ENCODE measurements at places on chromosomes 7 and 10. TPM values are rescaled to one million over a fixed set of nuclear protein-coding genes. Genes with fewer than 3 reads are reported as not detected.

Gene ATP6V0A4
- total RNA-seq = not detected

Gene TMEM273
- total RNA-seq = not detected

GRCh38 chr7:93327006-93327633 is 95.0 kb downstream of the VPS50 start:
- peak; percentile 77 for DNase-seq

DNA sequence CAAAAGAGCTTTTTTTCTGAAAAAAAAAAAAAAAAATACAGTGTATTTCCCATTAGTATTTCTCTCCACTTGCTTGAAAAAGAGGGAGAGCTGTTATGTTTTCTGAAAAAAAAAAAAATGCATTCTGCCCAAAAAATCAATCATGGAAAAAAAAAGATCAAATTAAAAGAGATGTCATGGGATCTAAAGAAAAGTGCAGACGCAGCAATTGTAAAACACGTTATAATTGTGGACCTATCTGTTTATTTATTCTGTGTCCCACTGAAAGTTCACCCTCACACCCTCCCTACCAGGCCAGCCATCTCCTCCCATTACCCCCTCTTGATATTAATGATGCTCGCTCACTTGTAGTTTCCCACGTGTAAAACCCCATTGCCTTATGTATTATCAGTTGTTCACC is 674.0 kb upstream of the C7orf33 start:
- no peak for DNase-seq

DNA sequence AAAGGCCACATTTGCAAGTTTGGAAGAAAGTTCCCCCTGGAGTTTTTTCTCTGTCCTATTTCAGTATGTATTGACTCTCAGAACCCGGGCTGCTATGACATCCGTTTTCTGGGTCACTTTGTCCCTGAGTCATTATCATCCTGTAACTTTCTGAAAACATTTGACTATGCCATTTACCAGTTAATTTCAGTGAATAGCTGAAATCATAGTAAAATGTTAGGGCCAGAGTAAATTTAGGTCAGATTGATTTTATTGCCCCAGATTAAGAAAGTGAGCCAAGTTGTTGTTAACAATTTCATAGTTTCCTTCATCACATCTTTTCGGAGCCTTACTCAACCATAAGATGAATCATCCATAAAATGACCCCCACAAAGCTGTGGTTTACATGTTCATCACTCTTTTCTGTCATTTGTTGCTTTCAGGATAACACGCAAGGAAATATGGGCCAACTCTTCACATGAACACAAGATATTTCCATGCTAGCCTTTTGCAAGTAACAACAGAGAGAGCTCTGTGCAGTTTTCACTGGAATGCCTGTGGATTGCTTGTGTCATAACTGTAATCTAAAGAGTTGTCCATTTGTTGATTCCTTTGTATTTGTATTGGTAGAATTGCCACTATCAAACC is 3.9 kb upstream of the MACC1 start:
- DNase-seq = peak; percentile 95

GRCh38 chr10:95374597-95375209 is 83.9 kb upstream of the PDLIM1 start:
- peak; percentile 76 for DNase-seq

DNA sequence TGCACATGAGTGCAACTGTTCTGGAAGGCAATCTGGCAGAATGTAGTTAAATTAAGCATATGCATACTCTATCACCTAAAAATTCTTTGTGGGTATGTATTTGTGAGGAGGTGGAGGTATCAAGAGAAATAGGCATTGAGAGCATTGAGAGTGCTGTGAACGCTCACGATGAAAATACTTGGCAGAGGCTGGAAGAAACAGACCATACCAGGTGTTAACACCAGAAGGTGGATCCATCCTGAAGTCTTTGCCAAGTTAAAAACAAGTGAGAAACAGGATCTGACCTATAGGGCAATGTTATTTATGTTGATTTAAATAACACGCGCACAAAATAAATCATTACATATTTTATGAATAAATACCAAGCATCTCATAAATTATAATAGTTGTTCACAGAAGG is 311.6 kb downstream of the PCLO start:
- DNase-seq = no peak

Gene CLDN4
- total RNA-seq = 0.15 TPM

DNA sequence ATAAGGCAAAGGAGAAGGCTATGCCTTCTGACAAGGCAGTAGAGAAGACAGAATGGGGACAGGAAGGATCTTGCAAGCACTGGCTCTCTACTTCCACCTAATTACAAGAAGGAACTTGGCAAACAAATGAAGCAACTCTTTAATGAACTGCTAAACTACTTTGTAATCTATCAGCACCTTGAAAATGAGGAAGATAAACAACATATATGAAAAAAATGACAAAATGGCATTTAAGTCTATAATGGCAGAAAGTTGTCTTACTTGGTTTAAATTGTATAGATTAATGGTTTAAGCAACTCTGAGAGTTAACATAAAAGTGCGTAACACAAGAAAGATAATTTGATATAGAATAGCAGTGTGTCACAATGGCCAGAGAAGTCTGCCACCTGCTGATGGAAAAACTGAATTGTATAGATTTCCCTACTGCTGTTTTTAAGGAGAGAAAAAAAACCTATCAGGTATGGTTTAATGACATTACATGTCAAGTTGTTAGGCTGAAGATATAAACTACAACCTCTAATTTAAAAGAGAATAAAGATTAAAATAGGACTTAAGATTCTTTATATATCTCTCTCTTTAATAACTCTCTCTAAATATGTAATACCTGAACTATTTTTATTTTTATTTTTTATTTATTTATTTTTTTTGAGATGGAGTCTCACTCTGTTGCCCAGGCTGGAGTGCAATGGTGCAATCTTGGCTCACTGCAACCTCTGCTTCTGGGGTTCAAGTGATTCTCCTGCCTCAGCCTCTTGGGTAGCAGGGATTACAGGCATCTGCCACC is 11.8 kb downstream of the NT5C3A start:
- DNase-seq = peak; percentile 38

DNA sequence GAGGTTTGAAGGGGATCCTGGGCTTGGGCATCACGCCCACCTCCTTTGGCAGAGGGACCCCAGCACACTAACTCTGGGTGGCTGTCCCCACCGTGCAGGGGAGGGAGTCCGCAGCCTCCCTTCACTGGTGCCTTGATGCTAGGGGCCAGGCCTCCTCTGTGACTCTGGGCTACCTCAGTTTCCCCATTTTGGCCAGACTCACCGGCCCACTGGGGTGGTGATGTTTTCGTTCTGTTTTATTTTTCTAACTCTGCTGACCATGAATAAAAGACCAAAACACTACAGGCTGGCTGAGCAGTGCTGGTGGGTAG is 503 bp upstream of the TRIP6 start:
- peak; percentile 54 for DNase-seq

DNA sequence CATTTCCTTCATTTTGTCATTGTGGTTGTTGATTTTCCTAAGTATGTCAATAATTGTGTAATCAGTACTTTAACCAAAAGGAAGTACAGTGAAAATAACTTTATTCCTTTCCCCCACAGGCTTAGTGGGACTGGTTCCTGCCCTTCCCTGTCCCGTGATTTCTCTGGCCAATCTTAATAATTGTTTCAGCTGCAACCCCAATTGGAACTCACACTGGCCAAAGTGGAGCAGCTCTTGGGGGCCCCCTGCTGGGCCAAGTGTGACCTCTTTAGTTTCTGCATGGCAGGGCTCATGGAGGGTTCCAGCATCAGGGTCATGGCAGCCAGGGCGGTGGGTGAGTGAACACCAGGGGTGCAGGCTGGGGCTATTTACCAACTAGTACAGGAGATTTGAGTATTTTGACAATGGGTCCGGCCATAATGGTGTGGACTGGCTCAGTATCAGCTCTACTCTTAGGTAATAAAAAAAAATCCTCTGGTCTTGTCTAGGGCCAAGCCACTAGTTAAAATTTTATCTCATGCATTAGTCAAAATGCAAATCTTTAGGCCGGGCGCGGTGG is 31.7 kb downstream of the CYCS start:
- DNase-seq = peak; percentile 91

- no peak for DNase-seq
These were observed 135.1 kb downstream of the ZMIZ1 start for GRCh38 chr10:79203833-79204232.

DNA sequence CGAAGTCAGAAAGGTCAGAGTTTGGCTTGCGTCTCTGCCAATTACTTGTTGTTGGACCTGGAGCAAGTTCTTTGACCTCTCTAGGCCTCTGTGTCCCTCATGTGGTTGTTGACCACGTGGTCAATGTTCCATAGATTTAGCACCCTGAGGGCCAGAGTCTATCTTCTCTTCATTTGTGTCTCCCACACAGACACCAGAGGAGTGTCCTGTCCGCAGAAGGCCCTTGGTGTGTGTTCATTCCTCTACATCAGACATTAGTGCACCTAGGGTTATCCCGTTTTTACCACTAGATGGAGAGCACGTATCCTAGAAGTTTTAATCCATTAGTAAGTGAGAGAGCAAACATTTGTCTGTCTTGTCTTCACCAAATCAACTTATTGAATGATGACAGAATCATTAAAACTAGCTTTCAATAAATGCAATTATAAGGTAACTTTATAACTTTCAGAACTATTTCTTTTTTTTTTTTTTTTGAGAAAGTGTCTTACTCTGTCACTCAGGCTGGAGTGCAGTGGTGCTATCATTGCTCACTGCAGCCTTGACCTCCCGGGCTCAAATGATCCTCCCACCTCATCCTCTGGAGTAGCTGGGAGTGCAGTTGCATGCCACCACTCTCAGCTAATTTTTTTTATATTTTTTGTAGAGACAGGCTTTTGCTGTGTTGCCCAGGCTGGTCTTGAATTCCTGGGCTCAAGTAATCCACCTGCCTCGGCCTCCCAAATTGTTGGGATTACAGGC is 122.5 kb upstream of the ANKRD1 start:
- DNase-seq = peak; percentile 8

DNA sequence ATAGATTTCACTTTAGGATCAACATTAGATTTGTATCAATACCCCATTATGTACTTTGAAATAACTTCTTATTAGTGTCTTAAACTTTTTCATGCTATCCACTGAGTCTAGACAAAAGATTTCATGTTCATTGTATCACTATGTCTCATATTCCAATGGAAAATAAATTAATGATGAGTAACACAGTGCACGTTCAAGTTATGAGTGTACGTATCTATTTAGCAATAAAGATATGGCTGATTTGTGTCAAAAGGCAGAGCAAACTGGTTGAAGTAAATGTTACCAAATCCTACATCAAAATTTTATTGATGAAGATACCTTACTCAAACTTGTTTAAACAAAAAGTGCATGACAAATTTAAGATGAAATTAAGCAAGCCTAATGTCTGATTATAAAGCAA is 102.4 kb downstream of the SEMA3E start:
- no peak for DNase-seq

Gene PAX4
- not detected for total RNA-seq

DNA sequence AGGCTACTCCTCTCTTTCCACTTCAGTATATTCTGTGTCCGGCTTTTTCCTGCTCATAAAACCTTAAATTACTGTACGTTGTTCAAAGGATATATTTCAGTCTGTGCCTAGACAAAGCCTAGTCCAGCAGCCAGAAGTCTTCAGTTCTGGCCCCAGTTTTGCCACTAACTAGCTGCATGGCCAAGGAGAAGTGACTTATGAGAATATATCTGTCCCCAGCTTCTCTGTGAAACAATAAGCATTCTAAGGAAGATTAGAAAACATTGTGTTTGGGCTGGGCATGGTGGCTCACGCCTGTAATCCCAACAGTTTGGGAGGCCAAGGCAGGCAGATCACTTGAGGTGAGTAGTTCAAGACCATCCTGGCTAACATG is 105.0 kb upstream of the HDAC9 start:
- DNase-seq = no peak

DNA sequence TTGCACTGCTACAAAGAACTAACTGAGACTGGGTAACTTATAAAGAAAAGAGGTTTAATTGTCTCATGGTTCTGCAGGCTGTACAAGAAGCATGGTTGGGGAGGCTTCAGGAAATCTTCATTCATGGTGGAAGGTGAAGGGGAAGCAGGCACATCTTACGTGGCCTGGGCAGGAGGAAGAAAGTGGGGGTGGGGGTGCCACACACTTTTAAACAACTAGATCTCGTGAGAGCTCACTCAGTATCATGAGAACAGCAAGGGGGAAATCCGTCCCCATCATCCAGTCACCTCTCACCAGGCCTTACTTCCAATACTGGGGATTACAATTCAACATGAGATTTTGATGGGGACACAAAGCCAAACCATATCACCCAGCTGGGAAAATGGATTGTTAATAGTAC is 281.7 kb downstream of the AUTS2 start:
- no peak for DNase-seq

Gene CREB5
- total RNA-seq = 12.1 TPM

GRCh38 chr10:52900593-52900992 is 128.0 kb upstream of the MBL2 start:
- no peak for DNase-seq

DNA sequence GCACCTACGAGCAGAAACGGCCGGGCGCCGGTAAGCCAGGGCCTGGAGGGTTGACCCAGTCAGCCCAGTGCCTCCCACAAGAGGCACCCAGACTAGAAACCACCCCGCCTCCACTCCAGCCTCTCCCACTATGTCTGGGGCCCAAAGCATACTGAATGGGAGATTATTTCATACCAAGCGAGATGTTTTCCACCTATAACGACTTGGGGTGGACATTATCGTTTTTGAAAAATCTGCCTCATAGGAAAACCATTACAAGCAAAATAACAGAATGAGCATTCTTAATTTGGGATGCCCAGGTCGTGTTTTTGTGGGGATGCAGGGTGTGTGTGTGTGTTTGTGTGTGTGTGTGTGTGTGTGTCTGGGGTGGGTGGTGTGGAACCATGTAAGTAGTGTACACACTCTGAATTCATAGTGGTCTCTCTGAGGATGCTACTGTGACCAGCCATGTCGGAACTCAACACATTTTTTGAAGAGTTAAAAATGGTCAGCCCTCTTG is 1.6 kb downstream of the HOXA6 start:
- no peak for DNase-seq

DNA sequence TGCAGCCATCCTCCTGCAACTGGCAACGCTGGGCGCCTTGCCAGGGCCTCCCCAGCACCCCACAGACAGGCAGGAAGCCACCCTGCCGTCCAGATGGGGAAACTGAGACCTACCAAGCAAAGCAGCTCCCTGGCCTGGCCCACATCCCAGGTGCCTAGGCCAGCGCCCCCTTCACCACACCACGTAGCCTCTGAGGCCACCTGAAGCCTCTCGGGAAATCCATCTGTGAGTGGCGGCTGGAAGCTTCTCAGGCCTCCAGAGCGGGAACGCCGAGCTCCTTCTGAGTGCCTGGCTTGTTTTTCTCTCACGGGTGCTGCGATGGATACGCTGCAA is 58.7 kb downstream of the UNCX start:
- DNase-seq = no peak

GRCh38 chr10:78577712-78578111 is 491.1 kb upstream of the ZMIZ1 start:
- DNase-seq = no peak

DNA sequence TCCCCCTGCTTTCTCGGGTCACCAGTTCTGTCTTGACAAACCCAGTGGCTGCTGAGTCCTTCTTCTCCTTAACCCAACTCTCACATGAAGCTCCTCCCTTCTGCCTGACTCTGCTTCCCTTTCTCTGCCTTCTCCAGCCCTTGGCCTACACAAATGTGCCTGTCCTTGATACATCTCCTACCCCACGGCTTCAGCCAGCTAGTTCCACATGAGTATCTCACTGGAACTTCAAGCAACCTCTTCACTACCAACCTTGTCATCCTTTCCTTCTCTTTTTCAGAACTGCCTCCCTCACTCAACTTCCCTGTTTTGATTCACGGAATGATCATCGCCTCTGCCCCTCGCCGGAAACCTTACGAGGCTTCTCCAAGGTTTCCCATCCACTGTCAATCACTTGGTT is 55.9 kb downstream of the PDIA4 start:
- DNase-seq = no peak

- DNase-seq = no peak
These were observed 62.6 kb upstream of the SFMBT2 start for GRCh38 chr10:7473474-7473873.

Gene BTBD16
- not detected for total RNA-seq
